ENCODE measurements at places on chromosomes 7 and 10.

DNA sequence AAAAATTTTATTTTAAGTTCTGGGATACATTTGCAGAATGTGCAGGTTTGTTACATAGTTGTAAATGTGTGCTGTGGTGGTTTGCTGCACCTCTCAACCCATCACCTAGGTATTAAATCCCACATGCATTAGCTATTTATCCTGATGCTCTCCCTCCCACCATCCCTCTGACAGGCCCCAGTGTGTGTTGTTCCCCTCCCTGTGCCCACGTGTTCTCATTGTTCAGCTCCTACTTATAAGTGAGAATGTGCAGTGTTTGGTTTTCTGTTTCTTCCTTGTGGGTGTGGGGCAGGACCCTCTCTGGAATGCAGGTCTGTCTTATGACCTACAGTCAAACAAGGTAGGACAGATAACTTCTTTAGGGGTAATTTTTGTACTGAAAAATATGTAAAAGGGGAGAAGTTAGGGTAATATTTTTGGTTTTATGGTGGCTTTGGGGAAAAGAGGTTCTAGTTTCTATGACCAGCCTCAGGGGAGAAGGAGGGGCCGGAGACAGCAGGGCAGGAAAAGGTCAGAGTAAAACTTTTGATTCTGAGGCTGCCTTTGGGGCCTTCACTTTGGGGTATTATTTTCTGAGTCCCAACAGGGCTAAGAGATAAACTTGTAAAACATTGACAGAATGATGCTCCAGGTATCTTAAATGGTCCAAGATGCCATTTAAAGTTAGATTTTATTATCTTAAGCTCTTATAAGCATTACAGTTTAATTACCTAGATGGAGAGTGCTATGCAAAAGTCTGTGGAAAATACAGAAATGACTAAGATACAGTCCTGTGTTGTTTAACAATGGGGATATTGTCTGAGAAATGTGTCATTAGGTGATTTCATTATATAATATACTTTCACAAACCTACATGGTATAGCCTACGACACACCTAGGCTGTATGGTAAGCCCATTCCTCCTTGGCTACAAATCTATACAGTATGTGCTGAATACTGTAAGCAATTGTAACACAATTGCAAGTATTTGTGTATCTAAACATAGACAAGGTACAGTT lies 354.8 kb downstream of the ABCA13 start:
- no peak for DNase-seq

DNA sequence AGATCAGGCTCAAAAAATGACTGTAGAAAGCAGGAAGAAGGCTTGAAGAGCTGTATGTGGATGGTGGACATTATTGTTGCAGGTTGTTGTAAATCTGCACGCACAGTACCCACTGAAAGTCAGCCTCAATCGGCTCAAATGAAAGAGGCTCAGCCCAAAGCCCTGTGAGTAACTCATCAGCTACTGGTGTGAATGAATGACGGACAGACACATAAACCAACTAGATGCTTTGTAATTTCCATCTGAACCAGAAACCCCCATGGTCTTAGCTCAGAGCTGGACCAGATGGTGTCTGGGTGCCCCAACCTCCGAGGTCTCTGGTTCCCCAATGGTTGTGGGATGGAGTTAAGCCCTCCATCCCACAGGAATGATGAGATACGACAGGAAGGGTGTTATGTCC lies 7.4 kb downstream of the CALN1 start:
- no peak for DNase-seq

DNA sequence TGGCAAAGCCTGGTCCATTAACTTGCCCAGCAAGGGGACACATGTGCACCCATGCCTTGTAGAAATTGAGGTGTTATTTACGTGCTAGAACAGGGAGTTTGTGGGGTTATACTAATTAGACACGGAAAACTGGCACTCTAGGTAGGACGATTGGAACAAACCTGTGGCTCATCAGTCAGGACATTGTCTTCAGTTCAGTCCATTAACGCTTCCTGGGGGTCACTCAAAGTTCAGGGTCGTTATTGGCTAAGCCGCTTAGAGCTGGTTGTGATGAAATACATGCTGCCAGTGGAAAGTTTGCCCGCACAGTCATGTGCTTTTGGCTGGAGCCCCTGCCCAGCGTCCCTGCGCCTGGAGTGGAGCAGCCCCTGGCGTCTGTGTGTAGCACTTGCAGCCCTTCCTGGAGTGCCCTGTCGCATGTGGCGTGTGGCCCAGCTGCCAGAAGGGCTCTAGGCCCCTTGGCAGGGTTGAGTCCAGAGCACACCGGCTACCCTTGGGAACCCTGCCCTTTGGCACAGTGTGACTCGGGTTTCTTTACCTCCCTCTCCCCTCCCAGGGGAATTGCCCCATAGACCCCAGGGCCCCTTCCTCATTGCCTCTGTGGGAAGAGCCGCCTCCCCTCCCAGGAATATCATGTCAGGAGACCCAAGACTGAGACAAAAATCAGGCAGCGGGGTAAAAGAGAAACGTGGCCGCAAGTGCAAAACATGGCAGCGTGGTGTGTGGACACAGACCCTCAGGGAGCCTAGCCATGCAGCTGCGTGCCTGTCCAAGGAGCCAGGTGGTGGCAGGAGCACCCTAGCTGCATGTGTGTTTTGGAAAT lies 9.8 kb downstream of the ZNF775 start:
- DNase-seq: no peak

DNA sequence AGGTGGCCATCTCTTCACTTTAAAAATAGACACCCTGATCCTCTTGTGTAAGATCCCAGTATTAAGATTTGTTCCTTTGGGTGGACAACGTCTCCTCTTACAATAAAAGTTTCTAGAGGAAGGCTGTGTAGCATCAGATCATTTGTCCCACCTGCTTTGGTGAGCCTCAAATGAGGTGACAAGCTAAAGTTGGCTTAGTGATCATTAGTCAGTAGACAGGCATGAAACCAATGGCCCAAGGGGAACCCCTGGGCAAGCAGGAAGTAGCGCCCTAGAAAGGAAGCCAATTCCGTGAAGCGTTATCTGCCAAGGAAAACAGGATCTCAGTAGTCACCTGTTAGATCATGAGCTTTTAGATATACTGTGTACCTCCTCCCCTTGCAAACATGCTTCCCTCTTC lies 66.8 kb downstream of the PCGF5 start:
- DNase-seq: no peak

GRCh38 chr7:149838992-149839408 lies 825 bp downstream of the ZNF862 start:
- no peak for DNase-seq

- DNase-seq: no peak
These were observed 196.5 kb downstream of the HERPUD2 start for GRCh38 chr7:35498416-35498815.

- DNase-seq: no peak
These were observed 5.8 kb upstream of the ARHGAP22 start for GRCh38 chr10:48610585-48611093.

- no peak for DNase-seq
These were observed 201.0 kb upstream of the LYZL2 start for GRCh38 chr10:30830315-30831230.

GRCh38 chr10:99920901-99921300 lies 88.8 kb downstream of the DNMBP start:
- DNase-seq: no peak

- no peak for DNase-seq
These were observed 34.4 kb downstream of the UBTD1 start for GRCh38 chr10:97532935-97533671.

DNA sequence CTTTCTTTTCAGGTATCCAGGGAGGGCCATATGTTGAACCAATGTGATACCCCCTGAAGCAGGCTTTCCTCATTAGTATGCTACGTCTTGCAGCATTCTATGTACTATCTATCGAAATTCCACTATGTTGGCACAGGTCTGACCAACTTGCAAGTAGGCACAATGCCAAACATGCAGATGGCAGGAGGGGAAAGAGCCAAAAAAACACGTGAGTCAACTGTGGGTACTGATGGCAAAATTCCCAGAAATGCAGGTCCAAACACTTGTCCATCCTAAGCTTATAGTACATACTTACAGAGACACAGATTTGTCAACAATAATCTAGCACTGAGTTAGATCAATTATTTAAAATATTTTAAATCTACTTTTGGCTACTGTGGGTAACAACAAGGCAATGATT lies 394.9 kb downstream of the DGKB start:
- no peak for DNase-seq

- DNase-seq: no peak
These were observed 42.3 kb downstream of the CHCHD3 start for GRCh38 chr7:133039614-133040013.

- no peak for DNase-seq
These were observed 12.3 kb downstream of the AOAH start for GRCh38 chr7:36712015-36712414.

GRCh38 chr7:139758388-139758787 lies 19.4 kb downstream of the HIPK2 start:
- no peak for DNase-seq

- no peak for DNase-seq
These were observed 5.8 kb downstream of the GRIFIN start for GRCh38 chr7:2470204-2471021.

GRCh38 chr7:50534690-50535290 lies 30.4 kb downstream of the DDC start:
- DNase-seq: no peak

DNA sequence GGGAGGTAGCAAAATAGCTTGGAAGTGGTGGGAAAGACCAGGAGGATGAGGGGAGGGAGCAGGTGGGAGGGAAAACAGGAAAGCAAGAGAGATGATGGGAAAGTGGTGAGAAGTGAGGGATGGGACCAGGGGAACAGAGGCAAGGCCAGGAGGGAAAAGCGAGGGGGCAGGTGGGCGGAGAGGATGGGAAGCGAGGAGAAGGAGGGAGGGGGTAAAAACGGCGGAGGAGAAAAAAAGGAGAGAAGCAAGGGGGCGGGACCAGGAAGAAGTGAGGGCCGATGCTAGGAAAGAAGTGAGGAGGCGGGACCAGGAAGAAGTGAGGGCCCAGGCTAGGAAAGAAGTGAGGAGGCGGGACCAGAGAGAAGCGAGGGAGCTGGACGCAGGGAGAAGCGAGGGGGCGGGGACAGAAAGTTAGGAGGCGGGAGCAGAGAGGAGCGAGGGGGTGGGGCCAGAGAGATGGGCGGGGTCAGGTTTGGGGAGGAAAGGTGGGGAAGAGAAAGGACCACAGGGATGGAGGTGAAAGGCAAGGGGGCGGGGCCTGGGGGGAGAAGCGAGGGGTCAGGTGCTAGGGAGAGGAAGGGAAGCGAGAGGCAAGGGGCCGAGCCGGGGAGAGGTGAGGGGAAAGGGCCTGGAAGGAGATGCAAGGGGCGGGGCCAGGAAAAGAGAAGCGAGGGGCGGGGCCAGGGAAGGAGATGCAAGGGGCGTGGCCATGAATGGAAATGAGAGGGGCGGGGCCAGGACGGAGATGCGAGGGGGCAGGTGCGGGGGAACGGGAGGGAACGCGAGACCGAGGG lies 984 bp downstream of the SMURF1 start:
- peak; percentile 85 for DNase-seq

GRCh38 chr10:42929993-42930392 lies 146.9 kb upstream of the RET start:
- DNase-seq: no peak

DNA sequence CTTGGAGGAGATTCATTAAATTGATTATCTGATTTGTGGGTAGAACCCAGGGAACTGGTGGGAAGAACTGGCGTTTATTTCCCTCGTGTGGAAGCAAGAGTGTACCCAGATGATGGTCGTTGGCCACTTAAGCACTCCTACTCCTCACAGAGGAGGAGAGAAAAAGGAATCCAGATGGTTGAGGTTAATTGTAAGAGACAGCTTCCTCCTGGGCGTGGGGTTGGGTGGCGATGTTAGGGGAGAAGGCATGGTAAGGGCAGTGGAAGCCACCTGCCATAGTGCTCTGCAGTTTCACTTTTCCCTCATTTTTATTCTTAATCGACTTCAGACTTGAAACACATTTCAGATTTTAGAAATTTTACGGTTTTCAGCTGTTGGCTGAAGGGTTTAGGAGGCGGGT lies 104.1 kb downstream of the DOCK1 start:
- no peak for DNase-seq

DNA sequence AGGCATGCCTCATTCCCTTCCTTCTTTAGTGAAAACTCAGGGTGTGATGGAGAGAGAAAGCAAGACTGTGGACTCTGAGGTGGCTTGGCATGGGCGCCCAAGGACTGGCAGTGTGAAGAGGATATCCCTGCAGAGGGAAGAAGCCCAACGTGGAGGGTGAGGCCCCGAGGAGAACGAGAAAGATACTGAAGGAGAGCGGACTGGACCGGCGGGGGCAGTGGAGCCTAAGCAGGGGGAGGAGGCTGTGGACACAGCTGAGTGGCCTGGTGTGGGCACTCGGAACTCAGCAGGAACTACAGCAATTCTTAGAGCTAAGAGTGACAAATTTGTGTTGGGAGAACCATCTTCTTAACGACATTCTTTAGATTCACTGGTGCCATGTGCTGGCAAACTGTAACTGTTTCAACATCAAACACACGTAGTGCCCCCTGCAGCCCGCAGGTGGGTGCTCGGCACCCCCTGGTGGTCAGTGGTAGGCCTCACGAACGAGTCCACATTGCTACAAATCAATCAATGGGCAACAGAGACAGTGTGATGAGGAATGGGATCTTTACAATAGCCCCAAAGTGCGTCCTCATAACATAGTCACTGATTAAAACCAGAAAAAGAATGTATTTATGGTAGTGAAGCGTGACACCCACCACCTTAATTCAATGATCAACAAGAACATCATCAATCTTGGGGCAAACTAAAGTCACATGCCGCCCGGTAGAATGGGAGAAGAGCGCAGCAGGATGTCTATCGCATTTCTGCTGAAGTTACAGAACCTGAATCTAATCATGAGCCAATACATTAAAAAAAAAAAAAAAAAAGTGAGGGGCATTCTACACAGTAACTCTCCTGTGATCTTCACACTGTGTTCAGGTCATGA lies 2.0 kb upstream of the SFTPA1 start:
- peak; percentile 27 for DNase-seq

- DNase-seq: no peak
These were observed 5.0 kb downstream of the NRF1 start for GRCh38 chr7:129616530-129616929.

GRCh38 chr7:45515346-45515745 lies 58.8 kb upstream of the ADCY1 start:
- no peak for DNase-seq

GRCh38 chr10:71873582-71874211 lies 22.6 kb upstream of the PSAP start:
- no peak for DNase-seq

- DNase-seq: no peak
These were observed 43.5 kb downstream of the VTI1A start for GRCh38 chr10:112490545-112490944.

DNA sequence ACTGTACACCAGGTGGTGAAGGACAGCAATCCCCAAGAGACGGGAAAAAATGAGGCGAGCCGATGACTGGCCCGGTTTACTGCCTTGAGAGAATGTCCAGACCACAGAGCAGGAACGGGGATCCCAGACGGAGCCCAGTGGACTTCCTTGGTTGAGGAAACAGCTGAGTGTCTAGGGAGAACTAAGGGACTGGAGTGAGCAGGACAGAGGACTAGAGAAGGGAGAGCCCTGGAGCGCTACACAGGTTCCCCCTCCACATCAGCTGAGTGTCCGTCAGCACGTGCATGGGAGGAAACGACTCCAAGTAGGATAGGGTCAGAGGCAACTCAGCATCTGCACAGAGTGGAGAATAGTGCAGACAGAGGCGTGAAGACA lies 7.1 kb upstream of the WDR86 start:
- no peak for DNase-seq

Measured in stimulated activated CD4-positive, alpha-beta T cell treated with anti-CD3 and anti-CD28 coated beads, Interleukin-4, amount 100 ng/mL, for 1 hour (primary cell).